WTC11 (cell line): ENCODE measurements at places on chromosomes 12 and 14. TPM values are rescaled to one million over a fixed set of nuclear protein-coding genes. Genes with fewer than 3 reads are reported as not detected.

DNA sequence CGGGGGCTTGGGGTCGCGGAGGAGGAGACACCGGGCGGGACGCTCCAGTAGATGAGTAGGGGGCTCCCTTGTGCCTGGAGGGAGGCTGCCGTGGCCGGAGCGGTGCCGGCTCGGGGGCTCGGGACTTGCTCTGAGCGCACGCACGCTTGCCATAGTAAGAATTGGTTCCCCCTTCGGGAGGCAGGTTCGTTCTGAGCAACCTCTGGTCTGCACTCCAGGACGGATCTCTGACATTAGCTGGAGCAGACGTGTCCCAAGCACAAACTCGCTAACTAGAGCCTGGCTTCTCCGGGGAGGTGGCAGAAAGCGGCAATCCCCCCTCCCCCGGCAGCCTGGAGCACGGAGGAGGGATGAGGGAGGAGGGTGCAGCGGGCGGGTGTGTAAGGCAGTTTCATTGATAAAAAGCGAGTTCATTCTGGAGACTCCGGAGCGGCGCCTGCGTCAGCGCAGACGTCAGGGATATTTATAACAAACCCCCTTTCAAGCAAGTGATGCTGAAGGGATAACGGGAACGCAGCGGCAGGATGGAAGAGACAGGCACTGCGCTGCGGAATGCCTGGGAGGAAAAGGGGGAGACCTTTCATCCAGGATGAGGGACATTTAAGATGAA is 630 bp downstream of the FOS start:
- DNase-seq = peak; percentile 38

GRCh38 chr12:108441549-108441948 is 73.5 kb upstream of the FICD start:
- DNase-seq = no peak

Gene PIWIL1
- not detected in 3 replicates for total RNA-seq

GRCh38 chr12:32595251-32595650 is 83.8 kb upstream of the DNM1L start:
- no peak for DNase-seq

GRCh38 chr12:121576851-121577391 is 3.9 kb downstream of the KDM2B start:
- peak; percentile 70 for DNase-seq

Gene RITA1
- 26.4 to 29.3 TPM (median 27.1 TPM) in 3 replicates for total RNA-seq

- DNase-seq = peak; percentile 85
Observed at GRCh38 chr12:8108808-8109398, 14.5 kb upstream of the CLEC4A start.

- DNase-seq = no peak
Observed at GRCh38 chr12:67656251-67656650, 7.7 kb downstream of the DYRK2 start.
